ENCODE measurements at places on chromosomes 3 and 15.

- no peak for DNase-seq
These were observed 10.3 kb downstream of the FAM227B start for GRCh38 chr15:49610157-49610918.

GRCh38 chr3:129330409-129330808, 51.7 kb downstream of the HMCES start:
- DNase-seq = no peak

- no peak for DNase-seq
These were observed 446.0 kb downstream of the GRM7 start for GRCh38 chr3:7306901-7307300.

GRCh38 chr15:92538115-92538514, 117.5 kb downstream of the FAM174B start:
- DNase-seq = no peak

- DNase-seq = no peak
These were observed 61.0 kb downstream of the IQSEC1 start for GRCh38 chr3:13012221-13012691.

GRCh38 chr15:76868740-76869139, 36.4 kb downstream of the SCAPER start:
- DNase-seq = no peak

GRCh38 chr3:150691414-150692040, 12.2 kb downstream of the ERICH6 start:
- DNase-seq = no peak

DNA sequence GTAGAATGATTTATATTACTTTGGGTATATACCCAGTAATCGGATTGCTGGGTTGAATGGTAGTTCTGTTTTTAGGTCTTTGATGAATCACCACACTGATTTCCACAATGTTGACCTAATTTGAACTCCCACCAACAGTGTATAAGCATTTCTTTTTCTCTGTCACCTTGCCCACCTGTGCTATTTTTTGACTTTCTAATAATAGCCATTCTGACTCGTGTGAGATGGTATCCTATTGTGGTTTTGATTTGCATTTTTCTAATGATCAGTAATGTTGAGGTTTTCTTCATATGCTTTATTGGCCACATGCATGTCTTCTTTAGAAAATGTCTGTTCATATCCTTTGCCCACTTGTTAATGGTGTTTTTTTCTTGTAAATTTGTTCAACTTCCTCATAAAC, 340.8 kb downstream of the PLOD2 start:
- no peak for DNase-seq

GRCh38 chr3:146218880-146219866, 31.7 kb downstream of the PLSCR4 start:
- no peak for DNase-seq

DNA sequence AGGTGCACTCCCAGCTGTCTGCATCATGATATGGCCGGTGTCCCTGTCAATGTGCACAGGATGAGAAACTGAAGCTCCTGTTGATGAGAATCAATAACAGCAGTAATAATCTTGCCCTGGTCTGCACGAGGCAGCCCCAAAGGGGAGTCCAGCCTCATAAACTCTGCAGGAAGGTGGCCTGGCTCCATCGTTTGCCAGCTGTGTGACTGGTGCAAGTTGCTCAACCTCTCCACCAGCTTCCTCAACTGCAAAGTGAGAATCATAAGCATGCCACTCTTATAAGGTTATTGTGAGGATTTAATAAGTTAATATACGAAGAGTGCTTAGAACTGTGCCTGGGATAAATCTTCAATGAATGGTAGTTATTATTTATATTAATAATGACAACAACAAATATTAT, 203.4 kb upstream of the HES1 start:
- no peak for DNase-seq

- DNase-seq = no peak
These were observed 63.4 kb upstream of the PSMD6 start for GRCh38 chr3:64086479-64087252.

DNA sequence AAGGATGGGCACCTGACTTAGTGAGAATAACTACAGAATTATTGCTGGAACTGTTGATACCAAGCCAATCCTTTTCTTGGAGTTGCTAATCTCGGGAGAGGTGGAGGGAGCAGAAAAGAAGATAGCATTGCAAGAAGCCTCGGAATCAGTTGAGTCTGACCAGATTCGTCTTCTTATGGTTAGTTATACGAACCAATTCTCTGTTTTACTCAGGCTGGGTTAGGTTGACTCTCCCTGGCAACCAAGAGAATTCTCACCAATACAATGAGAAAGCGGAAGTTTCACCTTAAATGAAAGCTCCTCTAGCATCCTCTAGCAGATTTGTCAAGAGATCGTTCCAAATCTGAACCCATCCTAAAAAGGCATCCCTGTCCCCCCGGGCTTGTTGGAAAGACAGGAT, 43.5 kb upstream of the UBE2E1 start:
- DNase-seq = no peak

- no peak for DNase-seq
These were observed 435.2 kb upstream of the DPPA4 start for GRCh38 chr3:109772520-109772919.

DNA sequence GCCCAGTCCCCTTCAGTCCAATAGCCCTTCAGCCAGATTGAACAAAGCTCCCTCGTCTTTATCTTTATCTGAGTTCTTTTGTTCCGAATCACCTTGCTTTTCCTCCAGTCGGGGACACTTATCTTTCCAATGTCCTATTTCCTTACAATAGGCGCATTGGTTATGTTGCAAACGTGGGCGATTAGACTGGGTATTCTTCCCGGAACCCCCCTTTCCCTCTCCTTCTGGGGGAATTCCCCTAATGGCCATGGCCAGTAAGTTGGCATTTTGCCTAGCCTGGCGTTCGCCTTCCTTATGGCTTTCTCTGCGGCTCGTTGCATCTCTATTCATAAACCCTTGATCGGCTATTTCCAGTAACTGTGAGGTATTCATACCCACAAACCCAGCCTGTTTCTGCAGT, 82.2 kb upstream of the VEPH1 start:
- DNase-seq = no peak

All from right renal pelvis (tissue), 4 donors.